Vagina (tissue), 2 donors: ENCODE measurements at places on chromosomes 2 and 18.
A peak's percentile ranks its signal among the peaks of the same experiment; 100 is the strongest.

DNA sequence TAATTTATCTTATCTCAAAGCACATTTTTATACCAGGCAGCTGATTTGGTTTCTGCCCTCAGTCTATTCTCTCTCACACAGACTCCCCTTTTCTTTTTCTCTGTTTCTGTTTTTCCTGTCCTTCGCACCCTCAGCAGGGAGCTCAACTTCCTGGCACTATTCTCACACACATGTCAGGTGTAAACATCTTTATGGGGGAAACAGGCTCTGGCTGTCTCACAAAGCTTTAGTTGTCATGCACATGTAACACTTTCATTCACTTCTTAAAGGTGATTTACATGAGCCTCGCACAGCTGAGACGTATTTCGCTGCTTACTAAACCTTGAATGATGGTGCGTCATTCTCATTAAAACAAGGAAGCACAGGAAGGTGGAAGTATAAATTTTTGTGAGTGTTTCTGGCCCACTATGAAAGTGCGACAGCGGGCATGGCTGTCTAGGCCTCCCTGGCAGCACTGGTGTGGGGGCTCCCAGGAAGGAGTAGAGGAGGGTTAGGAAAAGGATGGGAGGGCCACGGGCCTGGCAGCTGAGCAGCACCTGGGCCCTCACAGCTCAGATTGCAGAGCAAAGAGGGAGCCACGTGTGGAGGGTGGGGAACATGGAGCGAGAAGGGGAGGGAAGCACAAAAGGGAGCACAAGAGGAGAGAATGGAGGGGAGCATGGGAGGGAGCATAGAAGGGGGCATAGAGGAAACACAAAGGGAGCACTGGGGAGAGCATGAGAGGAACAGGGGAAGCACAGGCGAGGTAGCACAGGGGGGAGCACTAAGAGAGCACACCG, 46.2 kb upstream of the SNTG2 start:
- H3K4me1 ChIP-seq: no peaks in the 10 kb centered on the region
- peak; percentile 25 for DNase-seq

DNA sequence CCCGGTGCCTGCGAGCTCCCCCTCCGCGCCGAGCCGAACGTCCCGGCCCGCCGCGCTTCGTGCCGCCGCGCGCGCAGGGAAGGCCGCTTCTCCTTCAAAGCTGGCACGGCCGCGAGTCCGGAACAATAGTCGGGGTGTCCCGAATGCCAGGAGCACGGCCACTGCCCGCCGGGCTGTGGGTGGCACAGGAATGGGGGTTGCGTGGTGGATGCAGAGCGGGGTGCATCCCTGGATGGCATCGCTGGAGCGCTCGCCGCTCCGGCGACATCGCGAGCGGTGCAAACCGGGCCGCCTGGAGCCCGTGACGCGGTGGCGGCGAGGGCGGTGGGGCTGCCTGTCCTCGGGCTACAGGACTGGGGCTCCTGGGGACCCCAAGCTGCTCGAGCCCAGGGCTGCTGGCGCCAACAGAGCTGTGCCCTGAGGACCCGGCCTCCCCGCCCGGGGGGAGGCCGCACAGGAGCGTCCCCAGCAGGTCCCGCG, 1.1 kb upstream of the SATB2 start:
- H3K27me3 ChIP-seq: no peaks in the 10 kb centered on the region
- peaks cover 51% of the 10 kb centered on the region for H3K4me1 ChIP-seq
- peak overlapping the region; percentile 91 for H3K4me3 ChIP-seq
- no peak for DNase-seq

DNA sequence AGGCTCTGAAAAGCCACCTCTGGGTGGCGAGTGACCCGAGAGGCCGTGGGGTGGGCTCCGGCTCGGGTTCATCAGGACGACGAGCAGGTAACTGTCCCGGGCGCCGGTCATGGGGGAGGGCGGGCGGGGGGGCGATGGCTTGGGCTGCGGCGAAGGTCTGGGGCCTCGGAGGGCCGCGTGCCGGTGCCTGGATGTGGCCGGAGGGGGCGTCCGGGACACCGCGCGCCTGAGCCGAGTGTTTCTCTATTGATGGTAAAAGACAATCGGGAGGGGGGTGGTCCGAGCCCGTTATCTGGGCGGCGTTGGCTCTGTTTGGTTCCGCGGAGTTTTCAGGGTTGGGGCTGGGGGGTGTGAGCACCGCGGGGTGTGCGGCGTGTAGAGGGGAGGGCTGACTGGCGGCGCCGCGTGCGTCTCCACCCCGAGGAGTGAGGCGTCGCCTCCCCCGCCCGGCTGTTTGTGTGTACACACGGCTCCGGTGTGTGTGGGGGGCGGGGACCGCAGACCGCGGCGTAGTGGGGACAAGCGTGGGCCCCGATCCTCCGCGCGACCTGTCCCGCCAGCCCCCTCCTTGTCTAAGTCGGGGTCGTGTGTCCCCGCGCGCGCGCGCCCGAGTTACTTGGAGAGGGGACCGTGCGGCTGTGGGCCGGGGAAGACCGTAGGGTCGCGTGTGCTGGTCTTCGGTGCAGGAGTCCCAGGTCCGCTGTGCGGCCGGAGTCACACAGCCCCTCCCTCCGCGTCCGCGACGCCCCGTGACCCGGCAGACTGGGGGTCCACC, 1.6 kb downstream of the CTIF start:
- peaks cover 38% of the 10 kb centered on the region for H3K4me1 ChIP-seq
- peak overlapping the region; percentile 83 for H3K4me3 ChIP-seq
- no peaks in the 10 kb centered on the region for H3K36me3 ChIP-seq
- DNase-seq: no peak
- H3K27me3 ChIP-seq: no peaks in the 10 kb centered on the region

- no peak overlapping the region for H3K4me3 ChIP-seq
- H3K36me3 ChIP-seq: no peaks in the 10 kb centered on the region
- DNase-seq: peak; percentile 49
- H3K27me3 ChIP-seq: no peaks in the 10 kb centered on the region
Observed at GRCh38 chr2:216299588-216299987, 72.7 kb downstream of the MARCHF4 start.

DNA sequence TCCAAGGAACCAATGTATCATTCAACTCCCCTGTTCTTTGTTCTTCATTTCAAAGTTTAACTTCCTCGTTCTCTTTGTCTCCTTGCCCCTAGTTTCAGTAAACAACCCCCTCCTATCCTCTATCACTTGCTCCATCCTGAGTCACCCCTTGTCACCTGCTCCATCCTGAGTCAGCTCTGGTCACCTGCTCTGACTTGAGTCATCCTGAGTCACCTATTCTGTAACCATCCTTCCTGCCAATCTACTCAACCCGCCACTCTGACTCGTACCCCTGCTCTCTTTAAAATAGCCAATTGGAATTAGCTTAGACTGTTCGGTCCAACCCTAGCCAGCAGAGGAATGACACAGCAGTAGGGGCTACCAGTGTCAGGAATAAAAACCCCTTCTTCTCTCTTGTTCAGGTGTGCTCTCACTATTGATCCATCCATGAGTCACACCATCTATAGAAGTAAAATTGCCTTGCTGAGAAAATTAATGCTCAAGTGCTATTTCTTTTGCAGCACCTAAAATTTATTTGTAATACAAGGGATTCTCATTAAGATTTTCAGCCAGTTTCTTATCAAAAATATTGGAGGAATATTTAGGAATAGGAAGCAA, 326.8 kb downstream of the AKAIN1 start:
- H3K4me1 ChIP-seq: no peaks in the 10 kb centered on the region
- no peak for DNase-seq
- H3K4me3 ChIP-seq: no peak overlapping the region

DNA sequence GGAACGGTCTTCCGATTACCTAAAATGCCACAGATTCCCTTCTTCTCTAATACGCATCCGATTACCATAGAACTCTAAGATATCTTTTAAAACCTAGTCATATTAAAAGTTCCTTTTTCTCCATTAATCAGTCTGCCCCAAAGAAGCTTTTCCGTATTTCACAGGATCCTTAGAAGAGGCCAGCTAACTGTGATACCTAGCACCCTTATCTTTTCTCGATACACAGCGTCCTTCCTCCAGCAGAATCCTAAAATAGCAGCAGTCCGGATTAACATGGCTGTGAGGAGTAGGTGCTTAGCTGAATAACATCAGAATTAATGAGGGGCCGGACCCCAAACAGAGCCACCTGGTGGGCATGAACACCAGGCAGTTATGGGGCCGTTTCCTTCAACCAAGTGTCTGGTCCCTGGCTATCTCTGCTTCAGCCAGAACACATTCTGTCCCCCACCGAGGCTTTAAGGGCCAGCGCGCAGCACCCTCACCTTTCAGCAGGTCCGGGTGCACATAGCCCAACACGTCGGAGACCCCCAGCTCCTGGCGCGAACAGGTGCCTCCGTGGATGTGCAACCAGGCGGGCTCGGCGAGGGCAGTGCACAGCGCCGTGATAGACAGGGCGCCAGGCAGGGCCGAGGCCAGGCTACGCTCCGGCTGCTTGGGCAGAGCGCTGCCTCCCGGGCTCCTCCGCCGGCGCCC, 995 bp downstream of the TMEM127 start:
- H3K27ac ChIP-seq: peak overlapping the region; percentile 77
- peaks cover 22% of the 10 kb centered on the region for H3K36me3 ChIP-seq
- no peak for DNase-seq
- H3K4me3 ChIP-seq: peak overlapping the region; percentile 91
- peaks cover 63% of the 10 kb centered on the region for H3K4me1 ChIP-seq
- no peaks in the 10 kb centered on the region for H3K27me3 ChIP-seq
